ENCODE measurements at places on chromosomes 5 and 9.

DNA sequence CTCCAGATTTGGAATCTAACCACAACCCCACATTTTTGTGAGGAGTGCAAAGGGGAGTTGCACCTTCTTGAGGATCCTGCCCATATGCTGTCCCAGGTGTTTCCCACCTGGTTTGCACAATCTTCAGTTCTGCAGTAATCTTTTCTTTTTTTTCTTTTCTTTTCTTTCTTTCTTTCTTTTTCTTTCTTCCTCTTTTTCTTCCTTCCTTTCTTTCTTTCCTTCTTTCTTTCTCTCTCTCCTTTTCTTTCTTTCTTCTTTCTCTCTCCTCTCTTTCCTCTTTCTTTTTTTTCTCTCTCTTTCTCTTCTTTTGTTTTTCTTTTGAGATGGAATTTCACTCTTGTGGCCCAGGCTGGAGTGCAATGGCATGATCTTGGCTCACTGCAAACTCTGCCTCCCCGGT lies 90.0 kb upstream of the FANCC start:
- DNase-seq = no peak

DNA sequence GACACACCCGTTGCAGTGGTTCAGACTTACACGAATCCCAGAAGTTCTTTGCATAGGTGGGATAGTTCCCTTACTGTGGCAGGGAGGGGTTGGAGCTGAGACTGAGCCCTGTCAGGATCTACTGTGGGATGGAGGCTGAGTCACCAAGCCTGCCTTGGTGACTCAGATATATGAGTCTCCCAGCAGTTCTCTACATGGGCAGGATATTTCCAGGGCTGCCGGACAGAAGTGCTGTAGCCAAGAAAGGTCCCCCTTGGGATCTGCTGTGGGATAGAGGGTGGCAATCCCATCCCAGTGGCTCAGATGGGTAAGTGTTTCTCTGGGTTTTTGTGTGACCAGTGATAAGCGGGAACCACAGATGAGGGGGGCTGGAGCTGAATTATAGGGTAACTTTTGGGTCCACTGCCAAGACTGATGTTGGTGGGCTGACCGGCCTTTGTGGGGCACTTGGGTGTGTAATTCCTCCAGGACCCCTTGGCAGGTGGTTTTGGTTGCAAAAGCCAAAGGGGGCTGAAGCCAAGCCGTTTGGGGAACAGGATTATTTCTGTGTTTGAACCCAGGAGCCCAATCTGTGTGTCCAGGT lies 18.7 kb downstream of the XRCC4 start:
- peak; percentile 94 for DNase-seq

- no peak for DNase-seq
Measured at GRCh38 chr9:129014124-129014523, 14.0 kb downstream of the SH3GLB2 start.

DNA sequence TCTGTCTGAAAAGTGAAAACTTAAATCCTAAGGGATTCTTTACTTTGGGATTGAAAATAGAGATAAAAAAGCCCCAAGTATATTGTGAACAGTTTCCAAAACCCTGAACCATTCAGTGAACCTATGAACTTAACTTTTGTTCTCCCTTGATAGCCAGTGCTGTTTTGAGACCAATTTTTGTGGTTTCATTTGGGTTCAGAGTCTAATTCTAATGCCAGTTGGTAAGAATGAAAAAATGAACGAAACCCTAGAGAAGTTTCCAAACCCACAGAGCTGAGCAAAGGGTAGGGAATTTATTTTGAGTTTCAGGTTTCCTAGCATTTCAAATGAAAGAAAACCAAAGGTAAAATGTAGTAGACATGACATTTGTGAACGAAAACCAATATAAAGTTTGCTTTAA lies 1366.8 kb downstream of the EFNA5 start:
- no peak for DNase-seq

- peak; percentile 81 for DNase-seq
Measured at GRCh38 chr5:96743065-96743768, 64.5 kb downstream of the ERAP1 start.

- DNase-seq = peak; percentile 31
Measured at GRCh38 chr5:158007336-158007735, 148.4 kb upstream of the CLINT1 start.

DNA sequence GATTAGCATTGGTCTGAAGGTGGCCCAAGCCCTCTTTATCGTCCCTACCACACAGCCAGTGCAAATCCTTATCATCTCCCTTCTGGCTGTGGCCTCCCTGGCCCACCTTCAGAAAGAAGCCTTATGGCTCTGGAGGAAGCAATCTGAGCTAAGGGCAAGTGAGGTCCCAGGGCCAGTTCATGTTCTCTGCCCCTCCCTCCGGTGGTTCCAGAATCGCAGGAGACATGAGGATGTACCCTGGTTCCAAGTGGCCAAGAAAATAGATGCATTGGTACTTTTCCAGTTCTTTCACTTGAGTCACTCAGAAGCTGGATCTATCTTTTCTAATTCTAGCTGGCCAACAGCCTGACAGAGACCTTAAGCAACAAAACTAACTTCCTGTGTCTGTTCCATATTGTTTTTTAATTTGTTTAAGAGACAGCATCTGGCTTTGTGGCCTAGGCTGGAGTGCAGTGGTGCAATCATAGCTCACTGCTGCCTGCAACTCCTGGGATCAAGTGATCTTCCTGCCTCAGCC lies 60.7 kb downstream of the LHFPL2 start:
- DNase-seq = peak; percentile 77

GRCh38 chr9:112898872-112899311 lies 8.2 kb upstream of the SLC46A2 start:
- DNase-seq = peak; percentile 10

DNA sequence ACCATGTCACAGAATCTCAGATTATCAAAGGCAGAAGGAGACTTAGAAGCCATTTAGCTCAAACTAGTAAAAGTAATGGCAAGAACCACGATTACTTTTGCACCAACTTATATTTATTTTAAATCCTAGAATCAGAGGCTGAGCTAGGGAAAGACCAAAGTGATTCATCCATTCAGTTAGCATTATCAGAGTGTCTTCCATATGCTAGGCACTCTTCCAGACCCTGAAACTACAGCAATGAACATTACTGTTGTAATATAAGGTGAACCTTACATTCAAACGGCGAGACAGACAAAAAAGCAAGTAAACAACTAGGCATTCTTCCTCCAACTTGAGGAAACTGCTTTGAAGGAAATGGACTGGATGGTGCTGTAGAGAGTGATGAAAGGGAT lies 7.9 kb downstream of the PDE6A start:
- DNase-seq = peak; percentile 55

- DNase-seq = no peak
Measured at GRCh38 chr9:77779010-77779409, 130.9 kb upstream of the GNA14 start.

DNA sequence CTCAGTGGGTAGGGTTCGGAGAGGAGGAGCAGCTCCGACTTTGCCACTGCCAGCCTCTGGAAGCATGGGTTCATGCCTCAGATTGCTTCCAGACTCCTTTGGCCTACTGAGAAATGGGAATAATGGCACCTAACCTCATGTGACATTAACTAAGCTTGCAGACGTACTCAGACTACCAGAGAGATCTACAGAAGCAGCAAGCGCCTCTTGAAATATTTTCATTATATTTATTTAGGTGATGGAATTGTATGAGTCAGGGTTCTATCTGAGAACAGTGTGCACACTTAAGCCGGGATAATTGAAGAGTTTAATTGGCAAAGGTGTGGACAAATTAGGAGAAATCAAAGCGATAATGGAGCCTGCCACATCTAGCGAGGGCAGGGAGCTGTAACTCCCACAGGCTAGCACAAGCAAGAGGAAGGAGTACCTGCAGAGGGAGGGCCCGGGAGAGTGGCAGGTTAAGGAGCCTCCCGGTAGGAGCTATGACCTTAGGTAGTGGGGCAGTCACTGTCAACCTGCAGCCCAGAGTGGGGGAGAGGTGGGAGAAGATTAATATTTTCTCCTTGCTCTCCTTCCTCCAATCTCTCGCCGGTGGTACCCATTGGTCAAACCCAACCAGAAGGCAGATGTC lies 12.2 kb upstream of the PDZD2 start:
- no peak for DNase-seq

DNA sequence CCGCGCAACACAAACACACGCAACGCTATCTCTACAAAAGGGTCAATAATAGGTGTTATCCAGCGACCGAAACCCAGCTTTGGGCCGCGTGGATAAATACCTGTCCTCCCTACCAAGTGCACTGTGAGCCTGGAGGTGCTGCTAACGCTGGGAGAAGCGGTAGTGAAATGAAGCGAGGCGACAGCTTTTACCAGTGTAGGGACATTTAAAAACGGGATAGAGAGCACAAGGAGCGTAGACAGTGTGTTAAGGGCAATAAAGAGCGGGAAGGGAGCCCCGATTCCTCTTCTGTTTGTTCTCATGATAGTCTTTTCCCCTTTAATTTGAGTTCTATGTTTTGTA lies 421 bp upstream of the DEPDC1B start:
- no peak for DNase-seq

- no peak for DNase-seq
Measured at GRCh38 chr9:70747261-70747718, 332.8 kb upstream of the KLF9 start.
